ENCODE measurements at places on chromosomes 5 and 9.

DNA sequence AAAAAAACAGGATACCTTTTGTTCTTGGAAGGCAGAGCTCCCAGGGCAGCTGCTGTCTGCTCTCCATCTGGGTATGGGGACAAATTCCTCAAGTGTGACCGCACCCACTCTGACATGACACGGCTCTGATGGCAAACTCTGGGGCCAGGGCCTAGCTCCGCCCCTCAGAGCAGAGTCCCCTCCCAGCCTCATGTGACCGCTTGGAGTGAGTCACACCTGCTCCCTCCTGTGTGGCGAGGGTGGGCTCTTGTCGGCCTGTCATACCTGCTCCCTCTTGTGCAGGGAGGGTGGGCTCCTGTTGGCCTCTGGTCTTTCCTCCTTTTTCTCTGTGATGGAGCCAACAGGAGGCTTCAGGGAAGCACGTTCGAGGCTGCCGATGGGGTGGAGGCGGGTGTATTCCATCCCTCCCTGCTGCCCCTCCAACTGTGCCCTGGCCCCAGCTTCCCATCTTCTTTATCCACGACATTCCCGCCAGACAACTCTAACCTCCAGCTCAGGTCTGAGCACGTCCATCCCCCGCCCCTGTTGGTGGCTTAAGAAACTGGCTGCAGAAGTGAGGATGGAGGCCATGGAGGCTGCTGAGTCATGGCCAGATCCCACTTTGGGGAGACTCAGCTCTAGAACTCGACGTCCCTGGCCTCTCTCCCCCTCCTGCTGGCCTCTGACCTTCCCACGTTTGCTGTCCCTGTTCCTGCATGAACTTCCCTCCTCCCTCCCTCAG is 65.3 kb downstream of the OLFM1 start:
- no peak for DNase-seq

DNA sequence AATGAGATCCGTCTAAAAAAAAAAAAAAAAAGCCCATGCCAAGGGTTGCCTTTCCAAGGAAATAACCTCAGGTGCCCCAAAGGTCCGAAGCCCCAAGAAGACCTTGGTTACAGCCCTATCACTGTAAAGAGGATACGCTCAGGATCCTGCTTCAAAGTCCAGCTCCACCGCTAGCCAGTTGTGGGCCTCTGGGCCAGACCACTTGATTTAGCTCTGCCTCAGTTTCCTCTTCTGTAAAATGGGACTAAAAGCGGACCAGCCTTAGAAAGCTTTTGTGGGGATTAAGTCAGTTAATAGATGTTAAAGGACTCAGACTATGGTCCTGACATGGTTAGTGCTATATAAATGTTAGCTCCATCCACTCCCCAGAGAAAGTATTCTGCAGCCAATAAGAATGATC is 48.7 kb upstream of the ORM1 start:
- no peak for DNase-seq

- no peak for DNase-seq
Observed at GRCh38 chr5:127899214-127899610, 184.4 kb upstream of the SLC12A2 start.

DNA sequence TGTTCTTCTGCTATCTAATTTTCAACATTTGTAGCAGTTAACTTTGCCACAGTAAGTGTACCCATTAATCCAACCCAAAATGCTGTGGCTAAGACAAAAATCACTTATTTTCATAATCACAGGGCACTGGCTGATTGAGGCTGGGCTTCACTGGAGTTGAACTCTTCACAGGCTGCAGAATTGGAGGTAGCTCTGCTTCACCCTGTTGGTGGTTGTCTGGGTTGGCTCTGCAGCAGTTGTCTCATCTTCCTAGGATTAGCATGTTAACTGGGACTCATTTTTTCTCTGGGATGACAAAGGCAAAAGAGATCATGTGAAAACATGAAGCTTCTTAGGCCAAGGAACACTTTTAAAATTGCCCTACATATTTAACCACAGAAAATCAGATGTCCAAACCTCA is 518.9 kb downstream of the TLR4 start:
- no peak for DNase-seq

- DNase-seq: no peak
Observed at GRCh38 chr5:98700730-98701129, 72.7 kb upstream of the RGMB start.

DNA sequence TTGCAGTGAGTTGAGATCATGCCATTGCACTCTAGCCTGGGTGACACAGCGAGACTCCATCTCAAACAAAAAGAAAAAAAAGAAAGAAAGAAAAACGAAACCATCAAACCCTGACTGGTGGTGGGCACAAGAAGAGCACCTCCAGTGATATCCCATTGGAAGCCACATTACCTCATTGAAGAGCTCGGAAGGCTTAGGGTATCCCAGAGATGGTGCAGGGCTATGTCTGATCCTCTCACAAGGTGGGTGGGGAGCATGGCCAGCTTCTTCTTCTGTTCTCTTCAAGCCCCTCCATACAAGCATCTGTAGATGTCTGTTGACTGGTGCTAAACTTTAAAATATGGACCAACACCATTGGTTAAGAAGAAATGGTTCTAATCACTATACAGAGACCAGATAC is 45.8 kb downstream of the GAS1 start:
- no peak for DNase-seq

DNA sequence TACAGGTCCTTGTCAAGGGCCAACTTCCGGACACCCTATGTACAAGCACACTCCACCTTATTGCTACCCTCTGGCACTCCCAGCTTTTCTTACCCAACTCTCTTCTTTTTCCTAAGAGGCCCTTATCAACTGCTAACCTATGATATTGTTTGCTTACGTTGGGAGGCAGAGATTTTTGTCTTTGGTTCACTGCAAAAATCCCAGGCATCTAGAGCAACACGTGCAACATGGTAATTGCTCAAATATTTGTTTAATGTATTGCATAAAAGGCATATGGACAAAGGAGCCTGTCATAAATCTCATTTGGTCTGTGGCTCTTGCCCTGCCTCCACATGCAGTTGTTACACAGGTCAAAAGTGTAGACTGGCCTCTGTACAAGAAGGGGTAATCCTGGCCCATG is 35.8 kb upstream of the ATP10B start:
- DNase-seq: no peak

DNA sequence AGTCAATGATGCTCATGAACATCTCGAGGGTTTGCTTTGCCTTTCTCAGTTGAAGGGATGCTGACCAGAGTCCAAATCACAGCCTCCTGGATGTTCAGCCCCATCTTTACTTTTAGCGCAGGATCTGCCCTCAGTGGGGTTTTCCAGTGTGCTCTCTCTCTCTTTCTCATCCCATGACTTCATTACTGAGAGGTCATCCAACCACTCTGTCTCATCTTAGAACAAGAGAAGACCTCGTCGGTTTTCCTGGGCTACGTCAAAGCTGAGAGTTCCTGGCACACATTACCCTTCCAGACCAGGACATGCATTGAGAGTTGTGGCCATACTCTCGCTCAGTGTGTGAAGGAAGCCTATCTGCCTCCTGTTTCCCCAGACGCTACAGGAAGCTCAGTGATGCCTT is 47.3 kb downstream of the C9orf152 start:
- DNase-seq: no peak

- peak; percentile 87 for DNase-seq
Observed at GRCh38 chr5:76402251-76402885, 717 bp upstream of the IQGAP2 start.

DNA sequence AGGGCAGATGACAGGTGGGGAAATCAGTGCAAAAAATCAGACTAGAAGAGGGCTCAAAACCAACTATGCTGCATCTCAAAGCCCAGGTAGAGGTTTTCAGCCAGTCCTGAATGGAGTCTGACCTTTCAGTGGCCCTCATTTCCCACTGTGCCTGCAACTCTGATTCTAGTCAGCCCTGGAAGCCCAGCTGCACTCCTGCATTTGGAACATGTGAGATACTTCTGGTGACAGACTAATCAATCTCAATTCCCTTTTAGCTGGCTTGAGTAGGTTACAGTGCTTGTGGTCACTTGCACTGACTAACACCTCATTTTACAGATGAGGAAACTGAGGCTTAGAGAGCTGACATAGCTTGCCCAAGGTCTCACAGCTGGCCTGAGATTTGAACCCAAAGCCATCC is 7.9 kb upstream of the ACSL6 start:
- DNase-seq: peak; percentile 35

DNA sequence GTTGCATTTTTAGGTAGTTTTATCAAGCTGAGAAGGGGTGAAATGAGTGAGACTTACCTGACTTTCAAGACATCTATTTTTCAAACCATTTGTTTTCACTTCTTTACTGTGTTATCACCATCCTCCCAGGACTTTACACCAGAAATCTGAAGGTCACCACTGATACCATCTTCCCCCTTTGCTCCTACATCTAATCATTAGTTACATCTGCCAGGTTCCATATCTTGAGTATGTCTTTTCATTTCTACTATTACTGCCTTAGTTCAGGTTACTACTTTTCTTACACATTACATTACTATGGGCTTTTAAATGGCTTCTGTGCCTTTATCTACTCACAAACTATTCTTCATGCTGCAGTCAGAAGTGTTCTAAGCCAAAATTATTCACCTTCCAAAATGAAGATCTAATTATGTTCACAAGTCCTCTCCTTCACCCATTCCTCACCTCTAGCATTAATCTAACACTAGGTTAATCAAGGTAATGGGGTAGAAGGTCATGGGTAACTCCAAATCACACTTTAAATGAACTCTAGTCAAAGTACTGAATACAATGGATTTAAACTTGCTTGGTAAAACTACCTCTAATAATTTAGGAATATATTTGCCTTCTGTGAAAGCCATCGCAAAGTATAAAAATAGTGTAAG is 2.1 kb upstream of the HSDL2 start:
- DNase-seq: no peak

DNA sequence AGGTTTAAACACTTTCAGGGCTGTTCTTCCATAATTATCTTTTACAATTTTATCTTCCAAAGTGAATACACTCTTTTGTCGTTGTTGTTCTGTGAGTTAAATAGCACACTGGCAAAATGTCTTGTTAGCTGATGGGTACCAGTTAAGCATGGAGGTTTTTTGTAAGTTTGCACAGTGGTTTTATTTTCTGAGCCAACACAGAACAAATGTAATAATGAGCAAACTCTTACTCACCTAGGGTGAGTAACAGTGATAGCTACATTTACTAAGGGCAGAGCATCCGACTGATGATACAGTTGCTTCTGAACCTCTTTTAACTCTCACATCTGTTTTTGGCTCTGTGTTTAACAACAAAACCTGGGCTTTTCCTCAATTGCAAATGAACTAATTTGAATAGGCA is 103.2 kb downstream of the CTNND2 start:
- DNase-seq: no peak

DNA sequence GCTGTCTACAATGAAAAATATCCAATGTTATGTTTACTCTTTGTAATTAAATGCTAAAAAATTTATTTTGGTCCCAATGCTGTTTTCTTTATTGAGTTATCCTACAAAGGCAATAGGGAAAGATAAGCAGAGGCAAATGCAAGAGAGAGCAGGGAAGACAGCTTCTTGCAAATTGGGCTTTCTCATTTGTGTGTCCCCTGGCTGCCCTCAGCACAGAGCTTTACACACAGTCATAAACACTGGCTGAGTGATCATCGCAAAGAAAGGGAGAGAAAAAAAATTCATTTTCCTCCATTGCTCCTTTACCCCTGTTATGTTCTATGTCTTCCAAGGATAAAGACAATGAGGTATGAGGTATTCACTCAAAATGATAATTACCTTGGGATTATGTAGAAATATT is 2.3 kb upstream of the TSSK1B start:
- no peak for DNase-seq

DNA sequence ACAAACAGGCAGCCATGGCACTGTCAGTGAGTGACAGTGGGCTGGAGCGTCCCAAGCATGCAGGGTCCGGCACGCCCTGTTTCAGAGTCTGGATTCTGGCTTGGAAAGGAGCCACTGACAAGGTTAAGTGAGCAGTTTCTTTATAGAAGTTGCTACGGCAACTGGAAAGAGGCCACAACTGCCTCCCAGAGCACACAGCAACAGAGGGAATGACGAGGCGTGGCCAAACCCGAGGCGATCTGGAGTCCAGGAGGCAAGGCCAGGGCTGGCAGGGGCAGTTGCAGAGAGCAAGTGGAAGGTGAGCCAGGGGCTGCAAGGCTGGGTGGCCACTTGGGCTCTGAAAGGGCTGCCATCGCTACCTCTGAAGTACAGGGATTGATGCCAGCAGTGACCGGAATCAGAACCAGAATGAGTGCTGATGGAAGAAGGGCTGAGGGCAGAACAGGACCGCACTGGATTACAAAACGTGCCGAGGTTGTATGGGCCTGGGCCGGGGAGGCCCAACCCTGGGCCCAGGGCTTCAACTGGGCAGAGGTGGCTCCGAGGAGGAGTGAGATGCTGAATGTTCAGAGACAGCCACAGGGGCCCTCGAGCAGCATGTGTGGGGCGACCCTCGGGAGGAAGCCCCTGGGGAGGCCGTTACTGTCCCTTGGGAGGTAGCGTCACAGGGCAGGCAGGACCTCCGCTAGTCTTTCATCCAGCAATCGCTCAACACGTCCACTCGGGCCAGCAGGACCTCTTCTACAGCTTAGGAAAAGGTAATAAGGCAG is 4.6 kb downstream of the MRPL41 start:
- no peak for DNase-seq

DNA sequence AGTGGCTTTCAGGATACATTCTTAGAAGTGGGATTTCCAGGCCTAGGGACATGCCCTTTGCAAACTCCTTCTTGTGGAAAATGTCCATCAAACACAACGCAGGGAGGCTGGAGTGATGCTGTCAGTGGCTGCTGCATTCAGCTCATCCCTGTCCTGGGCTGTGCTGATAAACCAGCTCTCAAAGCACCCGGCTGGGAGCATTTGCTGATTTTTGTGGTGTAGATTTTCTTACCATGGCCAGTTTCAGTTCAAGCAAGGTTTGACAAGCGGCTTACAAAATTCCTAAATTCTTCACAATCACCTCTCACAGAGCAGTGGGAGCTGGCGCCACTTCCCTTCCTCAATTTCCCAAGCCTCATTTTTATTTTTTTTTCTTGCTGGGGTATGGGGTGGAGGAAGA is 28.2 kb downstream of the FAM163B start:
- DNase-seq: no peak

- no peak for DNase-seq
Observed at GRCh38 chr5:169688106-169688505, 51.0 kb downstream of the DOCK2 start.

DNA sequence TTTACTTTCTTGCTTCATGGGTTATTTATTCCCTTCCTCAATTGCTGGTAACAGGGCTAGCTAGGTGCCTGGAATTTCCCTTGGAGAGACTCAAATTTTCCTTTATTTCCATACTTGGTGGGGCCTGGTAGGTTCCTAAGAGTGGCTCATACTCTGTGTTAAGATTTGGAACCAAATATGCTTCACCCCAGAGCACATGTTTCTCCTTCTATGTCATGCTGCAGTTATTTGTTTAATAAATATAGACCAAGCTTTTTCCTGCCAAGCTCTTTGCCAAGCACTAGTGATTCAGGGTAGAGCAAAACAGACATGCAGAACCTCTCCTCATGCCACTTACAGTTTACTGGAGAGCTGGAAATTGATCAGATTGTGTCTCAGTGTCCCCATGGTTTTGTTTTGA is 290.3 kb upstream of the SGCD start:
- no peak for DNase-seq

DNA sequence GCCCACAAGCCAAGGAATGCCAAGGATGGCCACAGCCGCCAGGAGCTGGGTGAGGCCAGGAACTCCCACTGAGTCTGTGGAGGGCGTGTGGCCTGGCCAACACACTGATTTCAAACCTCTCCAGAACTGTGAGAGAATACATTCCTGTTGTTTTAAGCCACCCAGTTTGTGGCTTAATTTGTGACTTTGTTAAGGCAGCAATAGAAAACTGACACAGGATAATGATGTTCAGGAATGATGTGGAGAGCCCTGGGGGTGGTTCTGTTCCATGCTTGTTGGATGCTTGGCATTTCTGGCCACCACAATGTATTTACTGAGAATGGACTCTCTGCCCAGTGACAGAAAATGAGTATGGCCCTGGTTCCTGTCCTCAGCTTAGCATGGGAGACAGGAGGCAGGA is 82.8 kb downstream of the DAP start:
- no peak for DNase-seq
